ENCODE measurements at places on chromosomes 7 and 10. TPM values are rescaled to one million over a fixed set of nuclear protein-coding genes. Genes with fewer than 3 reads are reported as not detected.

DNA sequence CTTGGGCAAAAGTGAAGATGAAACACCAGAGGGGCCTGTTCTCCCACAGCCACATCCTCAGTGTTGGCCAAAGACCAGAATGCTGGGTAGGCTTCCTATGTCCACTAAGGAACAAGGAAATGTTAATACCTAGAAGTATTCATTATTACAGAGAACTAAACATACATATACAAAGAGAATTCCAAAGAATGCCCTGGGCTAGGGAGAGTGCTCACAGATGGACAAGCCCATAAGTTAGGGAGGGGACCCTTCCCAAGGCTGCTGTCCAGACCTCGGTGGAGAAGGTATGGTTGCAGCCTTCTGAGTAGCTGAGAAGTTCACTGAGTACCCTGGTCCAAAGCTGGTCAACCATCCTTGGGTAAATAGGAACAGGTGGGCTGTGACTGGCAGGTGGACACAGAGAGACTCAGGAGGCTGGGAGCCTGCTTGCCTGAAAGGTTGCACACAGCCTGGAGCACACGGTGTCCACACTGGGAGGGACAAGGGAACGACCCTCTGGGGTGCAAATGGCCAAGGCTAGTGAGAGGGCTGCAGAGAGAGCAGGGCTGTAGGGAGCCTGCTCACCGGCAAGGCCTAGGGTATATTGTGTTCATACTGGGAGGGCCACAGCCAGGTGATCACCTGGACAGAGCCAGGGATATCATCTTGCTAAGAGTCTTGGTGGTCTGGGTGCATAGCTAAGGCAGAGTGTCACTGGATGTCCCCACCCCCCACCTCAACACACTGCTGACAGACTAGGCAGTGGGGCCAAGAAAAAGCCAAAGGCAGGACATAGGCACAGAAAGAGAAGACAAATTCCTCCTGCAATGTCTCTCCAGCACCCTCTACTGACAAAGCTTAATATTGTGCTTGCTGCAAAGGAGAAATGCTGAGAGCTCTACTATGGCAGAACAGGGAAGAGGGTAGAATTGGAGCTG lies 40.3 kb downstream of the CPVL start:
- DNase-seq, result no peak

DNA sequence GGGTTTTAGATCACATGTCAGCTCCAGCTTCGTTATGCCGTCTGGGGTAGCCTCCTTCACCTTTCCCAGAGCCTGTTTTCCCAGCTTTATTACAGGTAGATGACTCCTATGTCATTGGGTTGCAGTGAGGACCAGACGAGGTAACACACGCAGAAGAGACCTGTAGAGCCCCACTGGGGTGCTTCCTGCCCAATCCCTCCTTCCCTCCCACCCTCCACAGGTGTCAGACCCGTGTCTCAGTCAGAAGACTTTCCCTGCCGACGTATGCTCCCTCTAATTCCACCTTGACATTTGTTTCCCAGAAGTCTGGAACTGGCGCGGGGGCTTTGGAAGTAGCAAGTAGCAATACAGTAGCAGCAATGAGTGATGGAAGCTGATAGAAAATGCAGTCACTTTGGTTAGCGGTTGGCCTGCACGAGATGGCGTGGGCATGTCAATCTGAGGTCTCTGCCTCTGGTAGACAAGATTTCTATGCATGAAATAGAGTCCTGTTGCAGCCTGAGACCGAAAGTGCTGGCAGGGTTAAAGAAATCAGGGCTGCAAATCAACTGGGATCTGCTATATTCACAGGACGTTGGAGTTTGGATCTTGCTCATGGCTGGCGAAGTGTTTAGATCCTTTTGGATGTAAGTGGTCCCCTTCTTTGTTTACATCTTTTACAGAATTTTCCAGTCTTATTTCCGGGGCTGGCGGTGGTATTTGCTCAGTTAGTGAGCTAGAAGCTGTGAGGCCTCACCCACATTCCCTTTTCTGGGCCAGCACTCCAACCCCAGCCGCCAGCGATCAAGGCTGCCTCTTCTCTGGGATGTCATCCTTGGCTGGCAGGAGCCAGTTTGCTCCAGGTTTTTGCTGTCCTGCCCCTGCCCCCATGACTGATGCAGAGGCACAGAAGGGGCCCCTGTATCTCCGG lies 78.3 kb upstream of the KMT2C start:
- DNase-seq, result no peak

GIMAP5 gene
- 265 TPM for total RNA-seq

- no peak for DNase-seq
Observed at GRCh38 chr7:135683609-135684008, 21.3 kb downstream of the STMP1 start.

Measured in T-cell (primary cell).